ENCODE measurements at places on chromosomes 2 and 18.

DNA sequence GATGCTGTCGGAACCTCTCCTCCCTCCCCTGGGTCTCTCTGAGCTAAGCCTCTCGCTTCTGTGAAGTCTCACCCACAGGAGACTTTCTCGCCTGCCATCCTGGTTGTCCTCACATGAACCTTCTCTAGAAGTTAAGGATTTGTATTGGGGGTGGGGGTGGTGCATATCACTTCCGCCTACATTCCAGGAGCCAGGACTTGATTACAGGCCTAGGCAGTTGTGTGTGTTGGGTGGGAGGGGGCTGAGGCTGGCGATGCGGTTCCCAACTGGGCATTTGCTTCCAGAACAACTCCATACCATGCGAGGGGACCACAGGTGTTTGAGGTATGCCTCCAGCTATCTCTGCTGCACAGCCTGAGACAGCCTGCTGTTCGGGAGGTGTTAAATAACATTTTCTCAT lies 56.8 kb upstream of the MGAT4A start:
- no peak for DNase-seq

GRCh38 chr2:191250400-191250799 lies 5.2 kb downstream of the MYO1B start:
- DNase-seq: no peak

DNA sequence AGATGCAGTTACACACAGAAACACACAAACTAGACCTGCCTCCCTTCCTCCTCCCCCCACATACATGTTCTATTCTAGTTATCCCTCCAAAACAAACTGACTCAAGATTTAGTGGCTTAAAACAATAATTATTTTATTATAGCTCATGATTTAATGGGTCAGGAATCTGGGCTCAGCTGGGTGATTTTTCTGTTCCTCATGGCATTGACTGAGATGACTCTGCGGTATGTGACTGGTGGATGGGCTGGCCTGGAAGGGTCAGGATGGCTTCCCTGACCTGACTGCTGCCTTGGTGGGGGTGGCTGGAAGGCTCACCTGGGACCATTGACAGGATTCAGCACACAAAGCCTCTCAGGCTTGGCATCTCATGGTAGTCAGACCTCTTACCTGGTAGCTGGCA lies 33.7 kb upstream of the NTSR2 start:
- no peak for DNase-seq

DNA sequence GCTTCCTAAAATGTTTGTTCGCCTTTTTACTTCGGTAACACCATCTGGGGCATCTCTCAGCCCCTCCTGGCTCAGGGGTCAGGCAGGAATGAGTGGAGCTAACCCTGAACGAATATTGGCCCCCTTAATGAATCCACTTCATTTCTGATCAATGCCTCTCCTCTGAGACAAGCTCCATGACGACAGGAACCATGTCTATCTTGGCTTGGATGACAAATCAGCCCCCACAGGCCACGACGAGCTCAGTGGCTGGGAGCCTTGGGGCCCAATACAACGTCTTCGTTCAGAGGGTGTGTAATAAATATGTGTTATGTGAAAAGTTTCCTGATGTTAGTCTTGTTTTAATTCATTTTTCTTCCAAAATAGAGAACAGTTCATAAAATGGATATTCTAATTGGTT lies 133.0 kb downstream of the COL6A3 start:
- DNase-seq: no peak

DNA sequence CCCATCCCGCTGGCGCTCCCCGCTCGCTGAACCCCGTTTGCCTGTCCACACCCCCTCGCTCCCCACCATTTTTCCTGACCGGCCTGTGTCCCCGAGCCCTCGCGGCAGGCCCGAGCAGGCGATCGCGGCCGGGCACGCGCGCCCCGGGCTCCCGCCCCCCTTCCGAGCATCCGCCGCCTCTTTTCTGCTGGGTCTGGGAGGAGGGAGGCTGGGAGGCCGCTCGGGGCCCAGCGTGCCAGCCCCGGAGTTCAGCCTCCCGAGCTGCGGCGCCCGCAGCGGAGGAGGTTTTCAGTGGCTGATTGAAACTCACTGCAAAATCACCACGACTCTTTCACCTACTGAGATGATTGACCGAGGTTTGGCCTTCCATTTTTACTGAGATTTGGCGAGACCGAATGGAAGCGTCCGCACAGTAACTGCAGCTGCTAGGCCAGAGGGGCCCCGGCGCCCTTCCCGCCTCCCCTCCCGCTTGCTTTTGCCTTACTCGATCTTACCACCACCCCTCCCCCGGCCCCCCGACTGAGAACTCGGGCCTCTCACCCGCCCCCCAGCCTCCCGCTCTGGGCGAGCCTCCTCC lies 4.8 kb downstream of the SOX11 start:
- DNase-seq: no peak
